ENCODE measurements at places on chromosomes 13 and 19.

GRCh38 chr19:19059837-19060611 is 3.8 kb upstream of the SLC25A42 start:
- DNase-seq, result no peak

DNA sequence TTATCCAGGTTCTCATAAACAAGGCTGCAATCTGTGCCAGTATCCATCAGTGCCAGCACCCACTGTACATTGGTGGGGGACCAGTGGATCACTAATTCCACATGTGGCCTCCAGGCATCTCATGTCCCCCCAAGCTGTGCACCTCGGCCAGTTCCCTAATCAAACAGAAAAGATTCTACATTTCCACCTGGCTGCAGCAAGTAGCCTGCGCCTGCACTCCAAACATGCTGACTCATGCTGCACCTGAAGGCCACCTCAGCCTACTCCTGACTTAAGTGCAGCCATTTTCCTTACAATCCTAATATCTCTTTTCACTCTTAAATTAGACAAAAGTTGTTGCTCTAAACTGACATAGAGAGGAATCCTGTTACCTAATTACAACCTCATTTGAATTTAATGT is 729.4 kb upstream of the MIR17HG start:
- no peak for DNase-seq

DNA sequence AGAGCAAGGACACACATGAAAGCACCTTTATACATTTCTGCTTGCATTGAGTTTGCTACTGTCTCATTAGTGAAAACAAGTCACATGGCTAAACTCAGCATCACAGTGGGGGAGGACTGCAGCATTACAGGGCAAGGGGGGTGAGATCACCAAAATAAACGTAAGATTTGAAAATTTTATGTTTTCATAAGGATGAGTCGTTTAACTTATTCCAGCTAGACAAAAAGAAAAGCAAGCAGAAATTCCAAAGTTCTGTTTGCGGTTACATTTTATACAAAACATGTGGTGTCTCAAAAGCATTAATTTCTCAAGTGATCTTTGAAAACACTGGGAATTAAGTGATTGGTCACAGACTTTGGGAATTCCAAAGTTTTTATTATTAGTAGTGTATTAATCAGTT is 261.4 kb upstream of the RXFP2 start:
- DNase-seq, result no peak

DNA sequence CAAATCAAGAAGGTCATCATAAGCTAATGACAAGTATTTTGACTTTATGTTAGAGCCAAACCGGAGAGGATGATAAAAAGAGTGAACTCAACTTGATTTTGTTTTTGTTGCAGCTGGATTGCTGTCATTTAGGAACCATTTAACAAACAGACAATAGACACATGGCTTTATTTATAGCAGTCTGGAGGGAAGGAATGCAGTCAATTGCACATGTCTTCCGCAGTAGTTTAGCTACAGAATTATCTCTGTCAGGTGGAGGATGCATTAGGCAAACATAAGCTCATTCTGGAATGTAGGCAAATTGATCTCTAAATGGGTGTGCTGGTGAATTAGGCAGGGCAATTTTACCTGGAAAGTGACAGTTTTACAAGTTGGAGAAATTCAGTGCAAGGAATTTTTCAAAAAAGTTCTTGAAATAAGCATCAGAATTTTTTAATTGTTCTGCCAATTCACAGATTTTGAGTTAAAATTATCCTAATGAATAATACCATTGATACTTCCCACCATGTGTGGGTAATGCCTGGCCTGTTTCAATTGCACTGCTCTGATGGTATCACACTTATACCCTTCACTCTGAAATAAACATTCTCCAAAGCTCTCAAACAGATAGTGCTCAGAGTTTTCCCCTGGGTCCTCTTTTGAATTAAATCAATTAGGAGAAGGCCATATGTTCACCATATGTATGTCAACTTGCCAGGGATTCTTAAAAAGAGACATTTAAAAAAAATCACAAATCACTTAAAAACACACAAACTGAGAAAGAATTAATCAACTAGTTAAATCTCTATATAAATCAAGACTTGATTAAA is 318.3 kb downstream of the NDFIP2 start:
- DNase-seq, result no peak

DNA sequence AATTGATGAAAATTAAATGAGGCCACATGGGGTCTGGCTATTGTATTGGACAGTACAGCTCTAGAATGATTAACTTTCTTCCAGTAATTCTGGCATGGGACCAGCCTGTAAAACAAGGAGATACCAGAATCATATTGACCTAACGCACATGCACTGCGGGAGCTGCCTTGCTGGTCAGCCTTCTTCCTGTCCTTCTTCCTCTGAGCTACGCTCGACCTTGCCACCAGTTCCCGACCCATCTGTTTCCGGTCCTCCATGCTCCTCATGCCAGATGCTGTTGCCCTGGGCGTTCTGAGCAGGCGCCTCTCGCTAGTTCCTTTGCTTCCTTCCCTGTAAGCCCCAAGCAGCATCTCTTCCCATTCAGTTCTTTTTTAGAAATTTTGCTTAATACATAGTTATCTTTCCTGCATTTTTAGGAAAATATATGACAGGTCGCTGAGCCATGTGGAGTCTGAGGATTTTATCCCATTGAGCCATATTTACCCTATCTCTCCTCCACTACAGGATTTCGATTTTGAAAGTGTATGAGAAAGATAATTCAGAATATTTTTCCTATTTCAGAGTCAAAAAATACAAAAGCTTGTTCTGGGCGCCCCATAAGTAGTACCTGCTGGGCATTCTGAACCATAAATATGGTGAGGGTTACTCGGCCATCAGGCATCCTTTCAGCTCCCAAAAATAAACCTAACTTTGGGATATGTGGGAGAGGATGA is 38.6 kb downstream of the TNFRSF19 start:
- no peak for DNase-seq

- DNase-seq, result no peak
These were observed 327.8 kb downstream of the SUCLA2 start for GRCh38 chr13:47673009-47673850.

- no peak for DNase-seq
These were observed 5.4 kb downstream of the CEACAM3 start for GRCh38 chr19:41801792-41802211.
